ENCODE measurements at places on chromosomes 16 and 17.

- DNase-seq = no peak
Observed at GRCh38 chr16:2715966-2716885, 3.8 kb downstream of the PRSS27 start.

- DNase-seq = no peak
Observed at GRCh38 chr17:18267927-18268711, 7.7 kb downstream of the MIEF2 start.

- DNase-seq = no peak
Observed at GRCh38 chr17:64183815-64184214, 53.9 kb upstream of the ERN1 start.

- DNase-seq = peak; percentile 73
Observed at GRCh38 chr16:24729243-24729950, at the start of gene TNRC6A. TNRC6A (plus strand) TSS chr16:24729651; CDS start chr16:24729842, 191 bp downstream.

DNA sequence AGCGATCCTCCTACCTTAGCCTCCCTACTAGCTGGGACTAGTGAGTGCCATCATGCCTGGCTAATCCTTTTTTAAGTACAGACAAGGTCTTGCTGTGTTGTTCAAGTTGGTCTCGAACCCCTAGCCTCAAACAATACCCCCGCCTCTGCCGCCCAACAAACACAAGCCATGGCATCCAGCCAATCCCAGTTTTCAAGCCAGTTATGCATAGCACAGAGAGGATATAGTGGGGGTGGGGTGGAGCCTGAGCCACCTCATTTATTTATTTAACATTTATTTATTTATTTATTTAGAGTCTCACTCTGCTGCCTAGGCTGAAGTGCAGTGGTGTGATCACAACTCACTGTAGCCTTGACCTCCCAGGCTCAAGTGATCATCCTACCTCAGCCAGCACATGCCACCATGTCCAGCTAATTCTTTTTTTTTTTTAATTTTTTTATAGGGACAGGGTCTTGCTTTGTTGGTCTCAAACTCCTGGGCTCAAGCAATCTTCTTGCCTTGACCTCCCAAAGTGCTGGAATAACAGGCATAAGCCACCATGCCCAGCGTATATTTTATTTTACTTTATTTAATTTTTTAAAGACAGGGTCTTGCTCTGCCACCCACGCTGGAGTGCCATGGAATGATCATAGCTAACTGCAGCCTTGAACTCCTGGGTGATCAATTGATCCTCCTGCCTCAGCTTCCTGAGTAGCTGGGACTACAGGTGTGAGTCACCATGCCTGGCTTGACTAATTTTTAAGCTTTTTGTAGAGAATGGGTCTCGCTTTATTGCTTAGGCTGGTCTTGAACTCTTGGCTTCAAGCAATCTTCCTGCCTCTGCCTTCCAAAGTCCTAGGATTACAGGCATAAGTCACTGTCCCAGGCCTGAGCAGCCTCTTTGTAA, 26.2 kb upstream of the KLHL11 start:
- DNase-seq = no peak

DNA sequence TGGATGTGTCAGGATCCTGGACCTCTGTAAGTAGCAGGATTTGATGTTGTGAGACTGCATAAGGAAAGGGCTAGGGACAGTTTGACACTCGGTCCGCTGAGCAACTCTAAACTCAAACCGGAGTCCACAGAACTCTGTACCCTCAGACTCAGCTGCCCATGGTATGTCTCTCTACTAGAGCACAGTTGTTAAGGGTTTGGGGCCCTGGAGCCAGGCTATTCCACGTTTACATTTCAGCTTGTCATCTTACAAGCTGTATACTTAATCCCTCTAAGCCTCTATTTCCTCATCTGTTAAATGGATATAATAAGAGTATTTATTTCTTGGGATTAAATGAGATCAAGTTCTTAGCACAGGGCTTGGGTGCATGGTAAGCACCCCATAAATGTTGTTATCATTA, 27.9 kb downstream of the HOXB1 start:
- DNase-seq = no peak

Data from stimulated activated naive CD4-positive, alpha-beta T cell (primary cell).